Stimulated activated CD4-positive, alpha-beta T cell treated with anti-CD3 and anti-CD28 coated beads, Interleukin-4, amount 100 ng/mL, for 1 hour (primary cell): ENCODE measurements at places on chromosomes 7 and 10.

- DNase-seq: no peak
These were observed 34.0 kb downstream of the TMEM270 start for GRCh38 chr7:73894733-73895551.

DNA sequence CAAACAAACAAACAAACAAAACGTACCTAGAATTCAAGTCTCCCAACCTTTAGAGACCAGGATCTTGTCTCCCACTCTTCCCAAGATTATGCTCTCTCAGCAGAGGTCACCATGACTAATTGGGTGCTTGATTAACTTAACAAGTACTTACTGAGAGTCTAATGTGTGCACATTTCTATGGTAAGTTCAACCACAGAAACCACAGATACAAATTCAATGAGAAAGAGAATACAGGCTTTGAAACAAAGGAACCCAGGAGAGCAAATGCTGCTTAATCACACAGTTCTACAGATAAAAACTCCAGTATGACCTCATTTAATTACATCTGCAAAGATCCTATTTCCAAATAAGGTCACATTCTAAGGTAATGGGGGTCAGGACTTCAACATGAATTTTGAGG, 142.8 kb downstream of the DNAJC1 start:
- DNase-seq: no peak

- no peak for DNase-seq
These were observed 11.7 kb upstream of the SLF2 start for GRCh38 chr10:100901051-100901450.

DNA sequence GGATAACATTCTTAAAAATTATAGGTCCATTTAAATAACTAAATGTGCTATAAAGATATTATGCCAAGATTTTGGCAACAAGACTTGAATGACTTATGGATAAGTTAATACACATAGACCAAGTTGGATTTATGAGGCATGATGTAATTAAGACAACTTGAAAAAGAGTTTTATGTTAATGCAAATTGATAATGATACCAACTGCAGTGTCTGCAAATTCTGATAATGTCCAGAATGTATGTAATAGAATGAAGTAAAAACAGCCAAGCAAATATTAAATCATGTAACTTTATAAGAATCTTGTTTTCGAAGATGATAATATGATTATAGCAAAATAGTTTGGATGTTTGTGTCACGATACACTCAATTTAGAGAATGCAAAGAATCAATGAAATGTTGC, 868.3 kb downstream of the DNAJB9 start:
- no peak for DNase-seq

- DNase-seq: no peak
These were observed 362.8 kb downstream of the HGF start for GRCh38 chr7:81407094-81407493.

GRCh38 chr10:101839416-101840063, 4.1 kb downstream of the KCNIP2 start:
- peak; percentile 64 for DNase-seq

- DNase-seq: no peak
These were observed 79.5 kb downstream of the RAB11FIP2 start for GRCh38 chr10:117967149-117967650.

GRCh38 chr10:121426307-121426706, 171.9 kb downstream of the FGFR2 start:
- DNase-seq: no peak

GRCh38 chr10:14684354-14684753, 90.3 kb downstream of the FAM107B start:
- no peak for DNase-seq

- peak; percentile 32 for DNase-seq
These were observed 58.0 kb upstream of the STRIP2 start for GRCh38 chr7:129376076-129376777.

GRCh38 chr10:63819753-63820329, 298.6 kb downstream of the REEP3 start:
- DNase-seq: peak; percentile 13

GRCh38 chr10:48729941-48730457, 45.3 kb downstream of the WDFY4 start:
- no peak for DNase-seq

- DNase-seq: no peak
These were observed 280.2 kb upstream of the HGF start for GRCh38 chr7:82049891-82050533.

- DNase-seq: no peak
These were observed 41.1 kb downstream of the SIRT1 start for GRCh38 chr10:67925449-67926005.

GRCh38 chr7:41116817-41117216, 586.1 kb downstream of the INHBA start:
- no peak for DNase-seq

DNA sequence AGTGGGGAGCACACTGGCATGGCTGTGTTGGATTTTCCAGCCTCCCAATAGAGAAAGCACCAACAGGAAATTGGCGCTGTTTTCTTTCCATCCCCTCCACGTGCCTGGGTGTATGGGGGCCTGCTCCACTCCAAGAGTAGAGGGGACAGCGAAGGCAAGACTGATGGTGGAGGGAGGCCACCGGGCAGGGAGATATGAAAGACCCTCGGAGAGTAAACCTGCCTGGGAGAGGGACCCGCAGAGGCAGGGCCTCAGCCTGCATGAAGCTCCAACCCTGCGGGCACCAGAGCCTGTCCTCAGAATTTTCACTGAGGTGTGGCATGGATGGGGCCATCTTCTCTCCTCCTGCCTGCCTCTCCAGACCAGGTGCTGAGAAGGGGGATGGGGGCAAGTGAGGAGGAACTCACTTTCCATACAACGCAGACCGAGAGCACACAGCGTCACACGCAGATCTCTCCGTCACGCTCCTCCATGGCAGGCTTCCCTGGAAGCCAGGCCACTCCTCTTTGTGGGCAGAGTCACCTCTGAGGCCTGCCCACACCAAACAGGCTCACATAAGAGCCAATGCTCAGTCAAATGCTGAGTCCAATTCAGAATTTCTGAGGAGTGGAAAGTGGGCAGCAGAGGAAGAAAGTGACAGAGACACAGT, 18.8 kb downstream of the ANXA11 start:
- peak; percentile 47 for DNase-seq

GRCh38 chr10:95356-96115, 39.7 kb upstream of the ZMYND11 start:
- no peak for DNase-seq

DNA sequence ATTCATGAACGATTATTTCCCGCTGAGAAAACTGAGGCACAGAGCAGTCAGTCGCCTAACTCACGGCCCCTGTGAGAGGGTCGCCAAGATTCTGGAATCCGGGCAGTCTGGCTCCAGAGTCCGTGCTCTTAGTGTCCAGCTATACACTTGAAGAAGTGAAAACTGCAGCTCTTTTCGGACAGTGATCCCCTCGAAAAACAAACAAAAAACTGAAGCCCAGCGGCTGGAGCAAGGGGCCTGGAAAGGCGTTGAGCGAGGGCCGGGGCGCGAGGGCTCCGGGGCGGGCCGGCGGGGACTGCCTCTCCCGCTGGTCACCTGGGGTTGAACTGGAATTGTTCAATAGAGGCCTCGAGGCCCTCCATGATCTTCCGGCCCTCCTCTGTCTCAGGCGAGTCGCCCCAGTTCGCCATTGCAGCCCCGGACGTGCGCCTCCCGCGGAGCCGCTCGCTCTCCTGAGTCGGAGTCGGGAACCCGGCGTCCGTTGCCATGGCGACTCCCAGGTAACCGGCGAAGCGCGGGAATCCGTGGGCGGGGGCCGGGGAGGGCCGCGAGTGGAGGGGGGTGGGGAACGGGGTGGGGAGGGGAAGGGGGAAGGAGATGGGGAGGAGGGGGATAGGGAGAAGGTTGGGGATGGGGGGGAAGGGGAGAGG, 881 bp downstream of the C10orf67 start:
- DNase-seq: peak; percentile 66

GRCh38 chr7:116561697-116562483, 37.1 kb downstream of the CAV1 start:
- no peak for DNase-seq

GRCh38 chr10:93746844-93747284, 10.9 kb upstream of the LGI1 start:
- peak; percentile 2 for DNase-seq

DNA sequence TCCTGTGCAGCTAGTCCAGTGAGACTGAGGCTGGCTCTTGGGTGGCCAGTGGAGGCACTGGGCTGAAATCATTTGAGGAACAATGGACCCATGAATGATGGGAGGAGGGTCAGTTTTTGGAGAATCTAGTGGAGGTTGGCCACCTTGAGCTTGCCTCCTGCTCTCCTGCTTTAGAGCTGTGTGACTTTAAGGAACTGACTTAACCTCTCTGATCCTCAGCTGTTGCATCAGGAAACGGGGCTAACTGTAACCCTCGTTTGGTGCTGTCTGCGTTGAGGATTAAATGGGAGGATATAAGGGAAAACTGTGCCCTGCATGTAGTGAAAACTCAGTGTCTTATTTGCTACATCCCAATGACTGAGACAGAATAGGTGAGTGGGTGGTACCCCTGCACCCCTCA, 115.4 kb upstream of the PPIF start:
- no peak for DNase-seq

DNA sequence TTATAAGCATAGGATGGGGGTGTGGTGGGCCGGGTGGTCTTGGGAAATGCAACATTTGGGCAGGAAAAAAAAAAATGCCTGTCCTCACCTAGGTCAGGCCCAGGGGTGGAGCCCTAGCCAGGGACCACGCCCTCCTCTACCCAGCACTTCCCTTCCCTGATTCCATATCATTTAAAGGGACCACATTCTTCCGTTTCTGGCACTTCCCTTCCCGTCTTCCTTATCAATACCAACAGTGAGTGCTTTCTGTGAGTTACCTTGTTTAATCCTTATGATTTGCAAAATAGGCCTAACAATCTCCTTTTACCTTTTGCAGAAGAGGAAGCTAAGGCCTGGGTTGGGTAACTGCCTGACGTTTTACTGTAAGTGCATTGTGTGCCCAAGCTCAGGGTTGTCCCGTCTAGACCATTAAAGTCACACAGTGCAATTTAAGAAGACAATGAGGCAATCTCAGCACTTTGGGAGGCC, 16.7 kb upstream of the C10orf95 start:
- DNase-seq: no peak

DNA sequence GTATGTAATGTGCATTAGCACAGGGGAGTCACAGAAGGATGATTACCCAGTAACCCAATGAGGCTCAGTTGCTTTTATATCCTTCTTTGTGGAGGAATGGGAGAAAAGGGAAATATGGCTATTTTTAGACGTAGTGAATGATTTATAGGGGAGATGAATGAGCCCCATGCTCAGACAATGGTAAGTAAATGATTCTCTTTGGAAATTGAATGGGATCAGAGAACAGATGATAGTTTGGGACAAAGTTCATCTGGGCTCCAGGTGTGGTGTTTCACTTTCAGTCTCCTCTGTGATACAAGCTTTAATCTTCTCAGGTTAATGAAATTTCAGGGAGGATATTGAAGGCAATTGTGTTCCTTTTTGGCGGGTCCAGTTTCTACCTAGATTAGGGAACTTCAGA, 63.0 kb upstream of the MPP7 start:
- DNase-seq: no peak

GRCh38 chr7:105673367-105674084, 92.2 kb upstream of the EFCAB10 start:
- DNase-seq: no peak

DNA sequence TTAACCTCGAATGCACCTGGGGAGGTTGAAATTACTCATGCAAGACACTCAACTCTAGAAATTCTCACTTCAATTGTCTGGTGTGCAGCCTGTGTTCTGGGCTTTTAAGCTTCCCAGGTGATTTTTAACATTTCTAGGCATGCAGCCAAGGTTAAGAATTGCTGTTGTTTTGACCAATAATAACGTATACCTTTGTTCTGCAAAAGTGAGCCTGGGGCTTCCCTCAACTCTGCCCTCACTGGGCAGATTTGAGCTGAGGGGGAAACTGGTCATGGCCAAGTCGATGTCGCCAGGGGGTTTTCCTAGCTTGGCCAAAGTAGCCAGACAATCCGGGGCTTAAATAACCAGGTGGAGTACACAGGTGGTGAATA, 568 bp downstream of the PRSS2 start:
- no peak for DNase-seq

GRCh38 chr7:44147026-44147991, 6.2 kb upstream of the MYL7 start:
- DNase-seq: no peak

- no peak for DNase-seq
These were observed 67.7 kb upstream of the KMT2E start for GRCh38 chr7:104946338-104946737.
